Glutamatergic neuron (in vitro differentiated cells): ENCODE measurements at places on chromosomes 7 and 10. TPM values are rescaled to one million over a fixed set of nuclear protein-coding genes. Genes with fewer than 3 reads are reported as not detected.

CDK14 gene
- 96.5 TPM for total RNA-seq

COBL gene
- total RNA-seq = 3.3 TPM

TCERG1L gene
- total RNA-seq = 2.2 TPM

SDK1 gene
- total RNA-seq = 225 TPM

LZTS2 gene
- 56.7 TPM for total RNA-seq

SEMA3C gene
- total RNA-seq = 91.3 TPM

NODAL gene
- total RNA-seq = not detected

SH2B2 gene
- total RNA-seq = 11.6 TPM

MEPCE gene
- total RNA-seq = 18.5 TPM

- no peak overlapping the region for H3K27ac ChIP-seq
- no peaks in the 10 kb centered on the region for H3K27me3 ChIP-seq
- DNase-seq = no peak
- H3K36me3 ChIP-seq = no peaks in the 10 kb centered on the region
These were observed 237.9 kb downstream of the ADARB2 start for GRCh38 chr10:1499359-1499957.

DNA sequence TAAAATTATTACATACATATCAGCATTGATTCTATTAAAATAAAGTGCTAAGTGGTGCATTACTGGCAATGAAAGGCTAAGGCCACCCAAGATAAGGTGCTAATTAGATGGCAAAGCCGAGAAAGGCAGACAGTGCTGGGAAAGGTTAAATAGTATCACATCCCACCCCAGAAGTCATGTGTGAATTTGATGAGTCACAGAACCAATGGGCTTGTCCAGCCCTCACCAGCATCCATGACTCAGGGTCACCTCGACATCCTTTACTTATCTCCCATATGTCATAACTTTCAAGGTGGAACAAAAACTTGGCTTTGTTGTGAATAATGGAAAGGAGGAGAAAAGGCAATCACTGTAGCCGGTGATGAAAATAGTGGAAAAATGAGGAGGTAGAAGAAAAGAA lies 459.1 kb downstream of the PLXNA4 start:
- peaks cover 10% of the 10 kb centered on the region for H3K27me3 ChIP-seq
- H3K27ac ChIP-seq = no peak overlapping the region
- H3K36me3 ChIP-seq = no peaks in the 10 kb centered on the region
- peaks cover 18% of the 10 kb centered on the region for H3K4me1 ChIP-seq
- no peak overlapping the region for H3K4me3 ChIP-seq
- DNase-seq = no peak

DNA sequence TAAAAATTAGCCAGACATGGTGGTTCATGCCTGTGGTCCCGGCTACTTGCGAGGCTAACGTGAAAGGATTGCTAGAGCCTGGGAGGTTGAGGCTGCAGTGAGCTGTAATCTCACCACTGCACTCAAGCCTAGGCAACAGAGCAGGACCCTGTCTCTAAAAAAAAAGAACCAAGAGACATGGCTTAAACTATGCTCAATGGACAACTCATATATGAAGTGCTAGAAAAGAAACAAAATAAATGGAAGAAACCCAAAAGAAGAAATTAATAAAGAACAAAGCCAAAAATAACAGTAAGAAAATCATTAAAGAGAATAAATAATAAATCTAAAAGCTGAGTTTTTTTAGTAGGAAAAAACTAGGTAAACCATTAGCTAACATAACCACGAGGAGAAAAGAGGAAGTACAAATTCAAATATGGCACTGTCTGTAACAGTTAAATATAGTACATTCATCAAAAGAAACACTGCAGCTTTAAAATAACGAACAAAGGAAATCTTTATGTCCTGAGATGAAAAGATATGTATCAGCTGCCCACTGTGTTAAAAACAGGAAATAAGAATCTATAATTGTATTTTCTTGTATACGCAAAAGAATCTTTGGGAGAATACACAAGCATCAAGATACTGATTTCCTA lies 48.7 kb downstream of the UPF2 start:
- H3K36me3 ChIP-seq = no peaks in the 10 kb centered on the region
- no peak overlapping the region for H3K4me3 ChIP-seq
- no peaks in the 10 kb centered on the region for H3K27me3 ChIP-seq

DNA sequence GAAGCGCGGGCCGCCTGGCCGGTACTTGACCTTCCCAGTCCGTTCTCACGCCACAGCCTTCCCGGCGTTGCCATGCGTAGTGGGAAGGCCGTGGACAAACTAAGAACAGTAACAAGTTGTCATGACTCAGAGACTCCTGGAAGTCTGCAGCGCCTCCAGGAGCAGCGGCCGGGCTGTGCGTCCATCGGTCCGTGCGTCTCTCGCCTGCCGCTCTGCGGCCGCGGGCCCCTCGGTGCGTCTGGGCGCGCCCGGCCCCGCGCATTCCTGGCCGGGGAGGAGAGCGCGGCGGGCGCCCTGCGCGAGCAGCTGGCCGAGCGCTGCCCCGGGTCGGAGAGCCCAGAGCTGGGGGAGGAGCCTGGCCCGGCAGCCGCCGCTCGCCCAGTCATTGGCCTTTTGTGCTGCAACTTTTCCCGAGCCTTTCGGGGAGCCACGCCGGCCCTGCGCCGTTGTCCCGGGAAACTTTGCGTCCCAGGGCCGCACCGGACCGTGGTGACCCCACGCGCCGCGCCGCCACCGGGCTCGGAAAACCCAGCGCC lies 123.7 kb downstream of the TACC2 start:
- peaks cover 12% of the 10 kb centered on the region for H3K27me3 ChIP-seq
- peaks cover 30% of the 10 kb centered on the region for H3K4me1 ChIP-seq
- H3K4me3 ChIP-seq = peak overlapping the region; percentile 84
- DNase-seq = peak; percentile 79

DNA sequence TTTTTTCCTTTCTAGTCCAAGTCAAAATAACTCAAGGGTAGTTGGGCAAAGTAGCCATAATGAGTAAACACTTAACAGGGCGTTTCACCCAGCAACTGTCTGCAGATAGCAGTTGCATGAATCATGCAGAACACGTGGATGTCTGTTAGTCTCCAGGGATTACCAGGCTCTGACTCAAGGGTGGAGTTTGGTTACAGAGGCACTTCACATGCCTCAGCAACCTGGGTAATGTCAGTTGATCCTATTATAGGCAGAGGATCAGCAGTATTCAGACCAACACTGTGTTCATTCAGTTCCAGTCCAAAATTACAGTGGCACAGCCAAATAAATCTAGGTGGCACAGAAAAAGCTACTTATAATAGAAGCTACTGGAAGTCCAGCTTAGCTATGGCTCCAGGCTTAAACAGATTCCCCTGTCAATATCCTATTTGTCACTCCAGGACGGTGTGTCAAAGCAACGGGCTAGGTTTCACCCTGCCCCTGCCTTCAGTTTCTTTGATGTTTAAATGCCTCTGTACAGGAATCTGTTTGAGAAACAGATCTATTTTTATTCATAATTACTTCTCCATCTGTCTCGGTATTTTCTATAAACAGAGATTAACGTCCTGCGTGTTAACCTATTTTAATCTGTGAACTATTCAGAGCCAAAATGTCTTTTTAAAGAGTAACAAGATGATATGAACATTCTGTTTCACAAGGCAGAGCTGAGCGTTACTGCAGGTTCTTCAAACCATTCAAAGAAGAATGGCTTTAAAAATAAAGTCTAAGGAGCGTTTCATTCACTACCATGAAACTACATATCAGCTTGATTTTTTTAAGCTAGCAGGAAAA lies 162.6 kb upstream of the AKR1E2 start:
- no peaks in the 10 kb centered on the region for H3K36me3 ChIP-seq
- no peak overlapping the region for H3K27ac ChIP-seq

- peaks cover 26% of the 10 kb centered on the region for H3K4me1 ChIP-seq
- peak; percentile 70 for DNase-seq
- H3K36me3 ChIP-seq = peaks cover 10% of the 10 kb centered on the region
- H3K27ac ChIP-seq = no peak overlapping the region
These were observed 41.8 kb upstream of the GJD4 start for GRCh38 chr10:35563261-35563891.

GRCh38 chr7:33698692-33699128 lies 206.6 kb upstream of the BMPER start:
- H3K4me1 ChIP-seq = peaks cover 10% of the 10 kb centered on the region
- H3K4me3 ChIP-seq = no peak overlapping the region
- H3K27ac ChIP-seq = no peak overlapping the region
- peaks cover 15% of the 10 kb centered on the region for H3K36me3 ChIP-seq

GRCh38 chr10:52221923-52222322 lies 92.2 kb upstream of the DKK1 start:
- peaks cover 9% of the 10 kb centered on the region for H3K27me3 ChIP-seq
- peak; percentile 52 for DNase-seq
- peak overlapping the region; percentile 58 for H3K4me3 ChIP-seq
- peaks cover 28% of the 10 kb centered on the region for H3K4me1 ChIP-seq

- H3K4me1 ChIP-seq = no peaks in the 10 kb centered on the region
- no peaks in the 10 kb centered on the region for H3K36me3 ChIP-seq
- H3K27me3 ChIP-seq = no peaks in the 10 kb centered on the region
- no peak overlapping the region for H3K27ac ChIP-seq
- no peak overlapping the region for H3K4me3 ChIP-seq
These were observed 27.1 kb upstream of the SGCE start for GRCh38 chr7:94683066-94683465.

- no peak overlapping the region for H3K27ac ChIP-seq
- H3K4me3 ChIP-seq = no peak overlapping the region
- DNase-seq = no peak
- no peaks in the 10 kb centered on the region for H3K4me1 ChIP-seq
These were observed 6.3 kb upstream of the SFMBT2 start for GRCh38 chr10:7417103-7417623.

GRCh38 chr7:73427902-73428787 lies 5.4 kb upstream of the FZD9 start:
- no peaks in the 10 kb centered on the region for H3K36me3 ChIP-seq
- H3K4me1 ChIP-seq = no peaks in the 10 kb centered on the region
- H3K4me3 ChIP-seq = no peak overlapping the region

DNA sequence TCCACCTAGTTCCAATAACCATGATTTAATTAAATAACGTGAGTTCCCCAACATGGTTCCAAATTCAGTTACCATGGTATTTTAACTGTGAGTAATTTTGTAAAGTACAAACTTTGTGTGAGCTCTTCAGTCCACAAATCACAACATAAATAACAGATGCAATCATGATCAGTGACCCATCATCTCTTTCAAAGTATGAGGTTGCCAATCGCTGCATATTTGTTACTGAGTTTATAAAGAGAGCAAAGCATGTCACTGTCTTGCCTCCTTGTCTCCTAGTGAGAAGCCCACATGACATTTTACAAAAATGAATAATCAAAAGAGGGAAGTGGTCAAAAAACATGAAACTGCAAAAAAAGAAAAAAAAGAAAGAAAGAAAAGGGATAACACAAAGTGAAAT lies 69.1 kb upstream of the PDSS1 start:
- no peak for DNase-seq
- no peak overlapping the region for H3K4me3 ChIP-seq
- peaks cover 2% of the 10 kb centered on the region for H3K27me3 ChIP-seq
- H3K27ac ChIP-seq = no peak overlapping the region
- H3K4me1 ChIP-seq = no peaks in the 10 kb centered on the region

- DNase-seq = no peak
- H3K27ac ChIP-seq = no peak overlapping the region
- H3K27me3 ChIP-seq = peaks cover 1% of the 10 kb centered on the region
- no peaks in the 10 kb centered on the region for H3K36me3 ChIP-seq
These were observed 66.6 kb downstream of the PCLO start for GRCh38 chr7:83096065-83096580.

DNA sequence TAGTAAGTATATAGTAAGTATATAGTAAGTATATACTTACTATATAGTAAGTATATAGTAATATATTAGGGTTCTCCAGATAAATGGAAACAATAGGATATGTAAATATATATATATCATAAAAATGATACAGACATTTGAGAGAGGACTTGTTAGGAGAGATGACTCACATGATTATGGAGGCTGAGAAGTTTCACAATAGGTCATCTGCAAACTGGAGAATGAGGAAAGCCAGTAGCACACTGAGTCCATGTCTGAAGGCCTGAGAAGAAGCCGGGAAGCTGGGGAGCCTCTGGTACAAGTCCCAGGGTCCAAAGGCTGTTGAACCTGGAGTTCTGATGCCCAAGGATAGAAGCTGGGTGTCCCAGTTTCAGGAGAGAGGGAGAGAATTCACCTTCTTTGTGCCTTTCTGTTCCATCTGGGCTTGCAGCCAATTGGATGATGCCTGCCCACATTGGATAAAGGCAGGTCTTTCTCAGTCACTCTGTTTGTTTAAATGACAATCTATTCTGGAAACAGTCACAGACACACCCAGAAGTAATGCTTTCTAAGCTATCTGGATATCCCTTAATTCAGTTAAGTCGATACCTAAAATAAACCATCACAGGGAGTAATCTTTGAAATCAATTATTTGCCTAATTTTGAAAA lies 205.5 kb upstream of the CDC14C start:
- H3K4me3 ChIP-seq = no peak overlapping the region
- H3K27me3 ChIP-seq = no peaks in the 10 kb centered on the region

- no peak overlapping the region for H3K27ac ChIP-seq
- DNase-seq = no peak
- no peak overlapping the region for H3K4me3 ChIP-seq
- H3K4me1 ChIP-seq = no peaks in the 10 kb centered on the region
- no peaks in the 10 kb centered on the region for H3K36me3 ChIP-seq
- peaks cover 3% of the 10 kb centered on the region for H3K27me3 ChIP-seq
These were observed 140.7 kb upstream of the HABP2 start for GRCh38 chr10:113412161-113412560.

DNA sequence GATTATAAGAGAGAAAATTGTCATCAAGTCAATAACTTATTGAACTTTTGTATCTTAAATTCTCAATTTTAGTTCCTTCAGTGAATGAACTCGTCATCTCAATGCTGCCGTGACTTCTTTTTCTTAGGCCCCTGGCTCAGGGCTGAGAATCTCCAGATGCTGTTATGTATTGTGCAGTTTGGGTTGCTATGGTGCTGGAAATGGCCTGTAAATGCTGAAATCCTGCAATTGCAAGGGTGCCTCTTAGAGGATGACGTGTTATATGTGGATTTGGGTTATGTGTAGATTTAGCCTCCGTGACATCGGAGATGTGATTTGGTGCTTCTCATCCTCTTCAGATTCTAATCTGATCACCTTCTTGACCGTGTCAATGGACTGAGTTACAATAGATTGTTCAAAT lies 55.7 kb upstream of the ZRANB1 start:
- H3K36me3 ChIP-seq = no peaks in the 10 kb centered on the region
- DNase-seq = no peak
- H3K27me3 ChIP-seq = no peaks in the 10 kb centered on the region
- H3K27ac ChIP-seq = no peak overlapping the region
- no peak overlapping the region for H3K4me3 ChIP-seq

- H3K4me1 ChIP-seq = peaks cover 7% of the 10 kb centered on the region
- DNase-seq = no peak
- H3K27ac ChIP-seq = no peak overlapping the region
- peaks cover 5% of the 10 kb centered on the region for H3K36me3 ChIP-seq
- peaks cover 3% of the 10 kb centered on the region for H3K27me3 ChIP-seq
These were observed 59.8 kb downstream of the ITIH5 start for GRCh38 chr10:7606951-7607404.

GRCh38 chr7:103704701-103705100 lies 258.7 kb upstream of the SLC26A5 start:
- no peak for DNase-seq
- H3K4me3 ChIP-seq = no peak overlapping the region

DNA sequence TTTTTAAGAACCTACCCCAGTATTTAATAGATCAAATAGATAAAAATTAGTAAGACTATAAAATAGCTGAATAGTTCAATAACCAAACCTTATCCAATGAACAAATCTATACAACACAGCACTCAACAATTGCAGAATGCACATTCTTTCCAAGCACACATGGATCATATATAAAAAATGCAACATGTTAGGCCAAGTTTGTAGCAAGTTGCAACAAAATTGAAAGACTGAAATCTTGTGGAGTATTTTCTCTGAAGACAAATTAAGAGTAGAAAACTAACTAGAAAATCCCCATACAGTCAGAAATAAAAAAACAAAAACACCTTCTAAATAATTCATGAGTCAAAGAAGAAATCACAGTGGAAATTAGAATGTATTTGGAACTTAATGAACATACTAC lies 317.3 kb downstream of the PHTF2 start:
- no peak for DNase-seq
- H3K27ac ChIP-seq = no peak overlapping the region
- H3K27me3 ChIP-seq = no peaks in the 10 kb centered on the region
- no peaks in the 10 kb centered on the region for H3K36me3 ChIP-seq
- H3K4me3 ChIP-seq = no peak overlapping the region
